ENCODE measurements at places on chromosomes 6 and 20.

GRCh38 chr20:49567421-49568277 is at the start of gene PTGIS:
Gene PTGIS (minus strand): TSS chr20:49568137. CDS start chr20:49568116, 21 bp downstream.
- no peak for DNase-seq

DNA sequence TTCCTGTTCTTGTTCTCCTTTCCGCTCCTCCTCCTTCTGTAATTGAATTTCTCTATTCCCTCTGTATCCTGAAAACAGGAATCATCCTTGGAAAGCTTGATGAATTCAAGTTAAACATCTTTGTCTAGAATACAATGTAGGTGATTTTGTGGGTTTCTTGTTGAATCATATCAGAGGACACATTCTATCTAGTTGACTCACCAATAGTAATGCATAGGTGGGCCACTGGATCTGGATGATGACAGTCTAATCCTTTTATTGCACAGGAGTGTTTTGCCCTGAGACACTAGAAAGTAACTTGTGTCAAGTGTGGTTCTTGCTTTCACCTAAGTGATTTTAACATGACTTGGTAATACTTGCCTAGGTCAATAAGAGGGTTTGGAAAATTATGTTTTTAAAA is 164.3 kb downstream of the RFPL4B start:
- no peak for DNase-seq

DNA sequence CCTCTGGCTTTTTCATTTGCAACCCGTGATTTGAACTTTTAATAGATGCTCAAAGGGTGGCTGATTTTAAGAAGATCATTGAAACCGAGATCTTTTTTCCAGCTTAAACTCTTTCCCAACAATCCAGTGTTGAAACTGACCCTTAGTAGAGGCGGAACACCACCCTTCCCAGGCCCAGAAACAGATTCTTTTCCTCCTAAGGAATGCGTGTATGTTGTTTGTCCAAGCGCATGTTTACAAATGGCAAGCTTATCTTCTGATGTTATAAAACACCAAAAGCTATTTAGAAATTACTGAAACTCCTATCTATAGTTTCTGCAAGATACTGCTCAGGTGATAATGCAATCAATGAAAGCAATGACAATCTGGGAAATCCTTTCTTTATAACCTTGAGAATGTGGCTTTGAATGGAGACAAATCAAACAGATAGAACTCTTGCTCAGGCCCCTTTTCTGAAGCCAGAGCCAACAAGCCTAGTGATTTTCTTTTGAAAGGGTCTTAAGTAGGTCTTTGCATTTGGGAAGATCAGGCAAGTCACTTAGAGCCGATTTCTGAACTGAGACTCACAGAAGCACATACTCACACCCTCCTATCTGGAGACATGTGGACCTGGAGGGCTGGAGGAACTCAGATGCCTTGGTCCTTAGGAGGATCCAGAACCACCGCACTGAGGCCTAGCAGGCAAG is 9.1 kb downstream of the BANF2 start:
- no peak for DNase-seq

- DNase-seq: peak; percentile 41
These were observed 53.8 kb downstream of the TRIM38 start for GRCh38 chr6:26016245-26016962.

DNA sequence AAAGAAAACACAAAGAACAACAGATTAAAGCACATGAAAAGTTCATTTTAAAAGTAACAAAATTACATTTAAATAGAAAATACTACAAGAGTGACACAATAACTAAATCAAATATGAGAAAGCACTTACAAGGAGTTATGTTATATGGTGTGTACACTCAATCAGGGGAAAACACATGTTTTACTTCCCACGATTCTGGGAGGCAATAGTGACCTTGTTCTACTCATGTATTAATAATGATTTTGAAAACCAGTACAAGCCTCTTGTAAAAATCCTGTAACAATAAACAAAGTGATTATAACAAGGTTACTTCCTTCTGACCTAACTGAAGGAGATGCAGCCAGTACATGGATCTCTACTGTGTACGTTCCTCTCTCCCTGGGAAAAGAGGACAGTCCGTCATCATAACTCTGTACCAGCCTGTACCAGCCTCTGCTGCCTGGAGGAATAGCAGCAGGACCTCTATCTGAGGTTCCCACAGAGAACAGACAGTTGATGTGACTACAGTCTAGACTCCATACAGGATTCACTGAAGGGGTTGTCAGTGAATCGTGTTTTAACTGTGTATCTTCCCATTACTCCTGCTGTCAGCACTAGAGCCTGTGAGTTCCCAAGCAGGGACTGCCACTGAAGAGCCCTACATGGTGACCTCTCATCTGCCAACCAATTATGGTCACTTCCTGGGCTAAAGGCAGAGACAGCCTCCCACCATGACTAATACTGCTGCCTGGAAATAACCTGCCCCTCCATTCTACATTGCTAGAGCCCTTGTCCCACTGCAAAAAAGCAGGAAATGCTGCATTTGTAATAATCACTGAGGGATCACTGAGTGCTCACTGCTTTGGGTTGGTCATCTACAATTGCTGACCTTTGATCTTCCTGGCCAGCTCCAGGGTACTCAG is 149.7 kb downstream of the KIF16B start:
- no peak for DNase-seq

DNA sequence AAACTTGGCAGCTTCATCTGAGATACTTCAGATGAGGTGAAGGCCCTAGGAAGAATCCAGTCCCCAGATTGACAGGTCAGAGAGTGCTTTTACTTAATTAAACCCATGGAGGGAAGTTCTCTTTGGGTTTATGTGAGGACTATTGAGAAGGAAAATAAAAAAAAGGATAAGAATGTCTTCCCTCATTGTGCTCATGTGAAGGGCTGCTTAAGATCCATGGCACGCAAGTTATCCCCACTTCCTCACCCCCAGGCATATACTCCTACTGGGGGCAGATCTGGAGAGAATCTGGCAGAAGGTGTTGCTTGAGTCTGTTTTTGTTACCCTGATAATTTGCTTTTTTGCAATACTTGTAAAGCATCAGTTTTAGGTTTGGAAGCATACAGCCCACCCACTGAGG is 322.9 kb upstream of the TFAP2D start:
- no peak for DNase-seq

DNA sequence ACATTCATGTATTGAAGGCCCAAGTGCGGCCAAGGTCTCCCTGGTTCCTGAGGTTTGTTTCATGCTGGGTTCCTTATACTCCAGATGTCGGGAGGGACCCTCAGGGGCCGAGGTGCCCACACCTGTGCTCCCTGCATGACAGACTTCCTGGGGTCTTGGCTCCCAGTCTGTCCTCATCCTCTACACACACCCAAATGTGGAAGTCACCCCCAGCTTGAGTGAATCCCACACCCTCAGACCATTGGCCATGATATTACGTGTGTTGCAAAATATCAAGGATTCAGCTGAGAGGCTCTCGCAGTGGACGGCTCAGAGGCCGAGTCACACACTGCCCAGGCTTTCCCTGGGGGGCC is 82.2 kb upstream of the DUSP22 start:
- DNase-seq: no peak

All from activated CD4-positive, alpha-beta T cell treated with anti-CD3 and anti-CD28 coated beads, Interleukin-10, Interleukin-2, amounts not matched to agents 100 ng/mL and 50 ng/mL, durations not matched to agents 16 hours and 8 hours (primary cell).